Activated CD4-positive, alpha-beta T cell treated with anti-CD3 and anti-CD28 coated beads, Interleukin-2, amount 10 ng/mL, durations not matched to agents 24 days and 14 days (primary cell): ENCODE measurements at places on chromosomes 12 and 14. TPM values are rescaled to one million over a fixed set of nuclear protein-coding genes. Genes with fewer than 3 reads are reported as not detected.

CEBPE gene
- 0.35 TPM in 1 of 2 replicates, not detected in the other for total RNA-seq

GCN1 gene
- total RNA-seq = 169 and 176 TPM in 2 replicates

KCNJ8 gene
- total RNA-seq = not detected in 2 replicates

TCL1B gene
- not detected in 2 replicates for total RNA-seq

GUCY2C gene
- not detected in 2 replicates for total RNA-seq

TAS2R7 gene
- not detected in 2 replicates for total RNA-seq

FIGNL2 gene
- total RNA-seq = 0.30 and 0.33 TPM in 2 replicates

PTHLH gene
- not detected in 2 replicates for total RNA-seq

RTL1 gene
- not detected in 2 replicates for total RNA-seq

DNA sequence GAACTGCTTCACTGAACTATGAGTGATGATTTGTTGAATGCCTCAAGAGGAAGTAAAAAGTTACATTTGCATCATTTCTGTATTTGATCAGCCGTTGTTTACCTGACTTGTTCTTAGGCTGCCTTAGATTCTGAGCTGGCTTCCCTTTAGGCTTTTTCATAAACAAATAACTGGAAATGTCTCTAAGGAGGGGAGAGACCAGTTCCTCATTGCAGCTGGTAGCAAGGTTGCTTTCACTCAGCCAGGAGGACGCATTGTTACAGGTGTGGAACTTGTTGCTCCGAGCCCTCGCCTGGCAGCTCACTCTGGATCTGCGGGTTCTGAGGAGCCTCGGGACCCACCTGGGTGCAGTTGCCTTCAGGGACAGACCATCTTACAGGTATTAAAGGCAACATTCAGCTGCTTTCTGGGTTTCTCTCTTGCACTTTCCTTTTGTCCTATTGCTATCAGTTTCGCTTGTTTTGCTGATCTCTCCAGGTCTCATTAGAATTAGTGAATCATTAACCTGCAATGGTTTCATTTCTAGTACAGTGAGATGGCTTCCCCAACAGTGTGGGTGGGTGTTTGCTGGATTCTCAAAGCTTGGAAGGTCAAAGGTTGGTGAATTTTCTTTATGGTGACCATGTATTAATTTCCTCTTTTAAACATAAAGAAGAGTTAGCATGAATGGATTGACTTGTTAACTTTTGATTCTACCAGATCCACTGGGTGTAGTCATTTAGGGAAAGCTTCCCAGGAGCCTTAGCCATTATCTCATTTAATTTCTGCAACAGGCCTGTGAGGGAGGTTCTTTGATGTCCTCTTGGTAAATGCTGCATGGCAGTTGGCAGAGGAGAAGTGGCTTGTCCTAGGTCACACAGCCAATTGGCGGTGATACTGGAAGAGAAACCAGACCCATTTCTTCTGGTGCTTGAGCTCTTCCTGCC, at the start of gene PLEKHG7:
TSS of gene PLEKHG7 (plus strand) at position 236 of the 926 bp plus-strand sequence. CDS start 3,643 bp downstream, outside the sequence.
- no peaks in the 10 kb centered on the region for H3K27me3 ChIP-seq
- H3K36me3 ChIP-seq = no peaks in the 10 kb centered on the region
- H3K27ac ChIP-seq = no peak within 1 kb of the TSS

- H3K4me1 ChIP-seq = peaks cover 6% of the 10 kb centered on the region
- H3K27ac ChIP-seq = no peak overlapping the region
- no peak overlapping the region for H3K4me3 ChIP-seq
- H3K27me3 ChIP-seq = no peaks in the 10 kb centered on the region
- peaks cover 14% of the 10 kb centered on the region for H3K36me3 ChIP-seq
These were observed 35.6 kb downstream of the IFT81 start for GRCh38 chr12:110159671-110160245.

DNA sequence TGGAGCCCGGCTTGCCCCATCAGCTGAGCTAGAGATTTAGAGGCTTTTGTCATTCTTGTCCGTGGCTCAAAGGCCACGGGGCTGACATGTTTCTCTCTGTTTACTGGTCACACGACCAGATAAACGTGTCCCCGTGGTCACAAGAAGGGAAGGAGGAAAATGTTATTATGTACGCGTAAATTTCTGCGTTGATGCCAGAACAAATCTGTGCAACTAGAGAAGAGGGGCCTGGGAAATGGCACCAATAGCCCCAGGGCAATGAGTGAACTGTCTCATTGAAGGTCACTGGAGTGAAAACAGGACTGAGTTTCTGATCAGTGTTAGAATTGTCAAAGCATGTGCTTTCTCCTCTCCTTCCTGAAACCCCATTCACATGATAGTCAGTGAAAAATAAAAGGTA, 25.3 kb downstream of the OAS2 start:
- no peak overlapping the region for H3K27ac ChIP-seq
- H3K36me3 ChIP-seq = peaks cover 83% of the 10 kb centered on the region
- no peak overlapping the region for H3K4me3 ChIP-seq
- DNase-seq = no peak

DNA sequence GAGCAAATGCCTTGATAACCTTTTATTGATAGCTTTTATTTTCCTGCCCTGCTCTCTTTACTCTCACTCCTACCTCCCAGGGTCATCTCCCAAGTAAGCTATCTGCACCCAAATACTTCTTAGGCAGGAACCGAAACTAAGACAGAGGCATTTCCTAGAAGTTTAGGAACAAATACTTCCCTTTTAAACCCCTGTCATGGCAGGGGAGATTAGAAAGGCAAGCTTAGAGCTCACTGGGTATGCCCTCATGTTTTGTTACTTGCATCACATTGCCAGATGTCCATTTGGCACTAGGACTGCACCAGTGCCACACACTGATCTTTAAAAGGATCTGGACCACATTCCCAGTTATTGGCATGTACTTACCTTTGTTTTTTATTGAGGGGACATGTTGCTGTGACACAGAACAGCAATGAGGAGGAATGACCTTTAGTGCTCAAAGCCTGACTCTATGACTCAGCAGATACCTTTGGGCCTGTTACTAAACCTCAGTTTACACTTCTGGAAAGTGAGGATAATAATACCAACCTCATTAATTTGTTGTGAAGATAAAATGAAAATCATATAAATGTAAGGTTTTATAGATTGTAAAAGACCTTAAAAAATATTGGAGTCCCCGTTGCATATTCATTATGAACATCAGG, 40.9 kb upstream of the MBIP start:
- no peak overlapping the region for H3K4me3 ChIP-seq
- H3K36me3 ChIP-seq = no peaks in the 10 kb centered on the region
- peaks cover 9% of the 10 kb centered on the region for H3K27me3 ChIP-seq
- no peak for DNase-seq

DNA sequence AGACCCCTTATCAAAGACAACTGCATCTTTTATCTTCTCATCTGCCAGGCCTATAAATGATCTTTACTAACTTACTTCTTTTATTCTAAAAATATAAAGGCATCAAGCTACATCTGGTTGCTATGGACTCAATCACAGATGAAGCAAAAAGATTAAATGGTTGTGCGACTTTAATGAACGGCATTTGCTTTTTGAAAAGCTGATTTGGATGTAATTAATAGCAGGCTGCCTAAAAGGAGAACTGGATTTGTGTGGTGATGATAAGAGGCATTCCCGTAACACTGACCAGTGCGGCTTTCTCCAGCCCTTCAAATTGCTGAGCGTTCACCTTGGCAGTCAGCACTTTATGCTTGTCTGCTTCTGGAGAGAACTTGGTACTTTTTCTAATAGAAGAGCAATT, 103.8 kb downstream of the ARMH4 start:
- H3K36me3 ChIP-seq = no peaks in the 10 kb centered on the region
- H3K27me3 ChIP-seq = peaks cover 2% of the 10 kb centered on the region
- no peak for DNase-seq
- H3K27ac ChIP-seq = no peak overlapping the region

- H3K4me1 ChIP-seq = no peaks in the 10 kb centered on the region
- H3K27ac ChIP-seq = no peak overlapping the region
- no peaks in the 10 kb centered on the region for H3K36me3 ChIP-seq
- no peak overlapping the region for H3K4me3 ChIP-seq
- no peak for DNase-seq
These were observed 349.9 kb downstream of the LRIG3 start for GRCh38 chr12:58570411-58570810.
